NCI-H1105 (cell line): ENCODE measurements at places on chromosomes 5 and 9.

DNA sequence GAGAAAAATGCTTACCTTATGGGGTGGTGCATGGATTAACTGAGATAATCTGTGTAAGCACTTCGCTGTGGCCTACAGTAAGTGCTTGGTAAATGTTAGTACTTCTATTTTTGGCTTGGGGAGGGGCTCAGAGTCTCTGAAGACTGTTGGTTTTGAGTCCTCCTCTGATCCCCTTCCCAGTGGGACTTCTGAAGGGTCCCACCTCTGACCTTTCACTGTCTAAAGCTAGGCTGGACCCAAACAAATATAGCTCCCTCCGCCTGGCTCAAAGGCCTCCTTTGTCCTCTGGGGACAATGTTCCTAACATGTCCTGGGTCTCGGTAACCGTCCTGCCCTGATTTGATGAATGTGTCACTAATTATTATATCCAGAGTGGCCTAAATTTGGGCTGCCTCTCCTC is 34.8 kb downstream of the CAMK2A start:
- DNase-seq: no peak

DNA sequence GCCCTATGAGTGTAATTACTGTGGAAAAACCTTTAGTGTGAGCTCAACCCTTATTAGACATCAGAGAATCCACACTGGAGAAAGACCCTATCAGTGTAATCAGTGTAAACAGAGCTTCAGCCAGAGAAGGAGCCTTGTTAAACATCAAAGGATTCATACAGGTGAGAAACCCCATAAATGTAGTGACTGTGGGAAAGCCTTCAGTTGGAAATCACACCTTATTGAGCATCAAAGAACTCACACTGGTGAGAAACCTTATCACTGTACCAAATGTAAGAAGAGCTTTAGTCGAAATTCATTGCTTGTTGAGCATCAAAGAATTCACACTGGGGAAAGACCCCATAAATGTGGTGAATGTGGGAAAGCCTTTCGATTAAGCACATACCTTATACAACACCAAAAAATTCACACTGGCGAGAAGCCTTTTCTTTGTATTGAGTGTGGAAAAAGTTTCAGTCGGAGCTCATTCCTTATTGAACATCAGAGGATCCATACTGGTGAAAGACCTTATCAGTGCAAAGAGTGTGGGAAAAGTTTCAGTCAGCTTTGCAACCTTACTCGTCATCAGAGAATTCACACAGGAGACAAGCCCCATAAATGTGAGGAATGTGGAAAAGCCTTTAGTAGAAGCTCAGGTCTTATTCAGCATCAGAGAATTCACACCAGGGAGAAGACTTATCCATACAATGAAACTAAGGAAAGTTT is 9.9 kb downstream of the ZNF189 start:
- no peak for DNase-seq

DNA sequence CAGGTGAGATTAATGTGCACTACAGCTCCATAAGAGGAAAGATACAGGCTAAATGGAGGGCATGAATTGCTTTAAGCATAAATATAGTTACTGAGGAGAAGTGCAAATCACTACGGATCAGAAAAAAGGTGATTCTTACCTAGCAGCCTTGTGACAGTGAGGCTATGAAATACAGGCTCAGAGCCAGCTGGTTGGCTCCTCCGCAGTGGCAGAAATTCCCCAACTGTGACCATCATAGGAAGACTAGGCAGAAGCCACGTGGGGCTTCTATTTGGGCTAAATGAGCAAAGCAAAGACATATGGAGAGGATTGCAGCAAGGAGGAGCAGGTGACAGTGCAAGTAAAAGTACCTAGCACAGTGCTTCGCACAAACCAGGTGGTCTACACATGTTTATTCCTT is 40.5 kb downstream of the CDO1 start:
- no peak for DNase-seq

GRCh38 chr5:131322926-131323325 is 59.1 kb downstream of the CDC42SE2 start:
- DNase-seq: no peak

GRCh38 chr5:176740131-176740701 is 70.1 kb upstream of the UNC5A start:
- DNase-seq: no peak

- DNase-seq: no peak
Observed at GRCh38 chr5:78004559-78004958, 228.4 kb upstream of the TBCA start.

DNA sequence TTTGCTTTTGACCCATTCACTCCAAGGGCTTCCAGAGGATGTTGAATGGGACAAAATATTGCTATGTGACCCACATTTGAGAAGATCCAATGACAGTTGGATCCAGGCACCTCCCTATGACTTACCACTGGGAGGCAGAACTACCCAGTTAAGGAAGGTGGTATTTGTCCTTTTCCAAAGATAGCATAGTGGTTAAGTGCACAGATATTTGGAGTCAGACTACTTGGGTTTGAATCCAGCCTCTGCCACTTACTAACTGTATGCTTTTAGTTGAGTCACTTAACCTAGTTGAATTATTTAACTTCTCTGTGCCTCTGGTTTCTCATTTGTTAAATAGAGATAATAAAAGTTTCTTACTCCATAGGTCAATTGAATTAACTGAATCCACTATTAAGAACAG is 74.5 kb upstream of the PALM2AKAP2 start:
- DNase-seq: no peak
